ENCODE measurements at places on chromosomes 3 and 15.

- no peak for DNase-seq
Measured at GRCh38 chr3:50665081-50665840, 9.5 kb upstream of the DOCK3 start.

DNA sequence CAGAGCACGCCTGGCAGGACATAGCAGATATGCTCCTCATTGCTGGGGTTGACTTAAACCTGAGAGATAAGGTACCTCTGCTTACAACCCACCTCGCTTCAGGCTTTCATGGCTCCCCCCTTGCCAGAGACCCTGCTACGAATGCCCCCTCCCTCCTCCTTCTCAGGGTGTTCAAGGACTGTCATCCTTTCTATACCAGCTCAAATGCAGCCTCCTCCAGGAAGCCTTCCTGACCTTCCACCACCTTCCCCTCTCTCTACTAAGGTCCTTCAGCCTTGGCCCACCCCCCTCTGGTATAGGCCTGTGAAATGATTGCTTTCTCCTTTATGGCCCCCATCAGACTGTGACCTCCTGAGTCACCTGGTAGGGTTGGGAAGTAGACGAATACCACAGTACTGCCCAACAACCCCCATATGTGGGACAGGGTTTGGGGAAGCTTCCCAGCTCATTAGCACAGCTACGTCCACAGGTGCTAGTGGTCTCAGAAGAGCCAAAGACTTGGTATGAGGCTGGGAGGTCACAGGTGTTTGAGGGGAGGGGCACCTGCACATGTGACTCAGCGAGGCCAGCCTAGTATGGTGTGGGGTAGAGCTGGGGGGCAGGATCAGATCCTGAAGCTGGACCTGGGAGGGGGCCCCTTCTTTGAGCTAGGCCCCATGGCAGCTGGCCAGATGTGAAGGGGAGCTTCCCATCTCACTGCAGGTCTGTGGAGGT lies 32.0 kb downstream of the ANKDD1A start:
- no peak for DNase-seq

- DNase-seq = no peak
Measured at GRCh38 chr3:66809595-66809958, 188.5 kb upstream of the KBTBD8 start.

DNA sequence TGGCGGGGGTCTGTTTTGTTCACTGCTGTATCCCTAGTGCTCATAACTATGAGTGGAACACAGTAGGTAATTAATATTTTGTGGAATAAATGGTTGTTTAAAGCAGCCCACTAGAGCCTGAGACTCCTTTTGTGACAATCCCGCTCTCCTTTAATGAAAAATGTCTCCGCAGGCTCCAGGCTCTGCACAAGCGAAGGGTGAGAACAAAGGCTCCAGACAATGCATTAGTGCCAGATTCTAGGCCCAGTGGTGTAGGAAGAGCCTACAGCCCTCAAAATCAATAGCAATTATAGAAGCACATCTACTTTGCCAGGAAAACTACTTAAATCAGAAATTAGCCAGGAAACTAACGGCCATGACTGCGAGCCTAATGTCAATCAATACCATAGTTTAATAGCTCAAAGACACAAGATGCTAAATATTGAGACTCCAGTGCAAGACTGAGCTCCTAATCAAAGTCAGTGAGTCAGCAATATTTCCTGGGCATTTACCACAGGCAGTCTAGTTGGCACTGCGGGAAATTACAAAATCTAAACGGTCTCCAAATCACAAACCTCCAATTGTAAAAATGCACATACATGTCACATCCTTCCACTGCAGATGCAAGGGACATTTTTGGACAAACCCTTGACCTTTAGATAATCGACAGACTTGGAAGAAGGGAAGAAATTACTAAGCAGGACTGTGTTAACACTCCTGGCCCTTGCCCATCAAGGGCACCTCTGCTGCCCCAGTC lies 2.3 kb downstream of the ANXA2 start:
- DNase-seq = no peak

DNA sequence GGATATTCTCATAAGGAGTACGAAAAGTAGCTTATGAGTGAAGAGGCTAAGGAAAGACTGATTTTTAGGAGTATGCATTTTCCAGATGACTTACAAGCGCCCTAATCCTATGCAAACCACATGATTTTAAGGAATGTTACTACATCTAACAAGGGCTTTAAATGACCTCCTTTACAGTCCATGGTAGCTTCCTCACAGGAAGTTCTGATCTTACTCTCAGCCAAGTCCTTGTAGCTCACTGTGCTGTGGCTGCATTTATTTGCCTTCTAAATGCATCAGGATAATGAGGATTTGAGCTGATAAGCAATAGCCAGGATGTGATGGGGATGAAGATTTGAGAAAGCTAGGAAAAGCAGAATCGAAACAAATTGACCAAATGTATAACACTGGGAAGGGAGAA lies 896.0 kb downstream of the MCTP2 start:
- DNase-seq = no peak

DNA sequence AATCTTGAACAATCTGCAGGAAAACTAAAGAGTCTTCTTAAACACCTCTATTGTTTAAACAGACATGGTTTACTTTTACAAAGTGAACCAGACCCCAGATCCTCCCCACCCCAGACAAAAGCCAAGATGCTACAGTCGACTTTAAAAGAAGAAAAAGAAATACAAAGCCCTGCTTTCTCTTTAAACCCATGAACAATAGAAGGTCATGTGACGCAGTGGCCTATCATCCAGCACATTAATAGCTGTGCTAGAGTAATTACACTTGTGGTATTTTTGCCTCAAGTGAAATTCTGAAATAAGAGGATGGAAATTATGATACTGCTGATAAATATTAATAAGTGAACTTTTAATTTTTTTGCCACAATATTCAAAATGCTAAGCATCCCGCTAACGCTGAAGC lies 613.4 kb downstream of the FOXP1 start:
- DNase-seq = no peak

DNA sequence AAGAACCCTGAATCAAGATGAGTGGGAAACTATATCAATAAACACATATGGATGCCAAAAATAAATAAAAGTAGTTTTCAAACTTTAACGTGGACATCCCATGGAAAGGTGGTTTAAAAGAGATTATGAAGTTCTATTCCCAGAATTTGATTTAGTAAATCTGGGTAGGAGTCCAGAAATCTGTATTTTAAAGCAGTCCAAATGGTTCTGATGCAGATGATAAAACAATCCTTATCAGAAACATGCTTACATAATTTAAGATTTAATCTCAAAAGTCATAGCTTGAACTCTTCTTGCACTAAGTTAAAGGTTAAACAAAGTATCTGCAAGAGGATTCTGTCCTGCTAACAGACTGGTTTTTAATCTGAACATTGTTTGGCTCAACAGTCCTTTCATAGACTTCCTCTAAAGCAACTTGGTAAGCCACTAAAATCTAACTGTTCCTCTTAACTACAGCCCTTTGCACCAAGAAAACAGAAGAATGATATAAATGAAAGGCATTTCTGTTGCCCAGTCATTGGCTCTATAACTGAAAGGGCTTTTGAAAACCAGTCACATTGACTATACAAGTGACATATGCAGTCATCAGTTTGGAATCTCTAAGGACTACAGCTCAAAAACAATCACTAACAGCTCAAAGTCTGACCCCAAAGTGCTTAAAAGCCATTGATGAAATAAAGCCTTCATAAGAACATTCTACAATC lies 23.4 kb upstream of the MAP4 start:
- DNase-seq = no peak

- DNase-seq = no peak
Measured at GRCh38 chr15:58309963-58310928, 121.5 kb upstream of the LIPC start.

DNA sequence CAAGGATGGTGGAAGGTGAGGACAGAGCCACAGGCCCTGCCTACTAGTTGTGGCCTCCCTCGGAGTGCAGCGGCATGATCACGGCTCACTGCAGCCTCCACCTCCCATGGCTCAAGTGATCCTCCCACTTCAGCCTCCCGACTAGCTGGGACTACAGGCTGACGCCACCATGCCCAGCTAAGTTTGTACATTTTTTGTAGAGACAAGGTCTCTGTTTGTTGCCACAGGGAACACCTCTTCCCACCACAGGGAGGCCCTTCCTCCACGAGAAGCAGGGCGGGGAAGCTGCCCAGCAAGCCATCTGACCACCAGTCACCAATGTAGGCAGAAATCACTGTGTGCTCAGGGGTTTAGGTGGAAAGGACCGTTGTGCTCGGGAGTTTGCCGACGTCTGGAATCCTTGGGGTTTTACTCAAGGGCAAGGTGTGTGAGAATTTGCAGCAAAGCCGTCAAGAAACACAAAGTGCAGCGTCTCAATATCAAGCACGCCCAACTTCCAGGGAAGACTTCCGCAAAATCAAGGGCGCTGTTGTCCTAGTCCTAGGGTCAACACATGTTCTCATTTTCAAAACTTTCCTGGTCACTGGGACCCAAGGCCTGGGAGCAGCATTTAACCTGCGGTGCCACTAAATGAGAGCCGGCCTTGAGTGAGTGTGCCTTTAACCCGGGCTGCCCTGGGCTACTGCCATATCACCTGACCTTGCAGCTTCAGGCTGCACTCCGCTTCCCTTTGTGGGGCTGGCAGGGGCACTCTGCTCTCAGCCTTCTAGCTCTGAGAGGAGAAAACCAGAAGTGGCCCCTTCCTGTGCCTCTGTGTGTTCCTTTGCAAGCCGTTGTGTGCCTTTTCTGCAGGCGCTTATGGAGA lies 65.7 kb downstream of the SLC12A8 start:
- DNase-seq = no peak

GRCh38 chr3:64167351-64167750 lies 57.9 kb downstream of the PRICKLE2 start:
- DNase-seq = peak; percentile 29

DNA sequence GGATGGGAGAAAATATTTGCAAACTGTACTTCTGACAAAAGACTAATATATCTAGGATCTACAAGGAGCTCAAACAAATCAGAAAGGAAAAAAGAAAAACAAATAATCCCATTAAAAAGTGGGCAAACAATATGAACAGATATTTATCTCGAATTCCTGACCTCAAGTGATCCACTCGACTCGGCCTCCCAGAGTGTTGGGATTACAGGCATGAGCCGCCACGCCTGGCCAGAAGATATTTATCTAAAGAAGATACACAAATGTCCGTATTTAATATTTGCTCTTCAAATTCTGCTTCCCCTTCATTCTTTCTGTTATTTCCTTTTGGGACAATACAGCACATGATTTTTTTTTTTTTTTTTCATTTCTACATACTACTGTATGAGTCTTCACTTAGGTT lies 151.7 kb upstream of the GRM7 start:
- DNase-seq = no peak

DNA sequence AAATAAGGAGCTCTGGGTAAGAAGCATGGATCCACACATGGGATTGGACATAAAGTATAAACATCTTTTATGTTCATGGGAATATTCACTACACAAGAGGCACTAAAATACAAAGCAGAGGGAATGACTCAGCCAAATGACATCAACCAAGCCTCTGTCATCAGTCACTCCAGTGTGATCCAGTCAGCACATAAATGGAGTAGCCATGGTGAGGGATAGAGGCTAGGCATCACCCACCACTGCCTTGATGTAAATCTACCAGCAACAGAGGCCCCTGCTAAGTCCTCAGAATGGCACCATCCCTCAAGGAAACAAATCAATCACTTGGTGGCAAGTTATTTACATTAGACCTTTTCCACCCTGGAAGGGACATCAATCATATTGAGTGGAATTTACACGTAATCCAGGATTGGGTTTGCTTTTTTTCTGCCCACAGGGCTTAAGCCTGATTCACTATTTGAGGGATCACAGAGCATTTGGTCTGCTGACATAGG lies 27.2 kb downstream of the VEPH1 start:
- no peak for DNase-seq

DNA sequence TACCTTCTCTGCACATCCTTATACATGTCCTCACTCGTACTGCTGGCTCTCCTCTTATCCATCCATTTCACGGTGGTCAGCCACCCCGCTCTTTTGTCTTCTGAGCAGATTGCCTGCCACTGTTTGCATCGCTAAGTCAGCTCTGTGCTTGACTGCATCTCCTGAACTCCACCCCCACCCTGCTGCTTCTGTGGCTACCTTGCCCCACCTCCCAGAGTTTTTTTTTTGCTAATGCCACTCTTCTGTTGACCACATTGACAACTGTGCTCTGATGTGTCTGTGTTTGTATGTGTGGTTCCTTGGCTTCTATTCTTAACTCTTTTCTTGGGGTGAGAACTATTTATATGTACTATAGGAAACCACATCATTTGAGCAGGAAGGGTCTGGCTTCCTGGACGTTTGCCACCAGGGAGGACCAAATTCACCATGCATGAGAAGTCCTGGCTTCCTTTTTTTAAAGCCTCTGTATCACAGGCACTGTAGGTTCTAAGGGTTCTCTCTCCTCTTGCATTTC lies 12.8 kb upstream of the MTMR10 start:
- peak; percentile 25 for DNase-seq

DNA sequence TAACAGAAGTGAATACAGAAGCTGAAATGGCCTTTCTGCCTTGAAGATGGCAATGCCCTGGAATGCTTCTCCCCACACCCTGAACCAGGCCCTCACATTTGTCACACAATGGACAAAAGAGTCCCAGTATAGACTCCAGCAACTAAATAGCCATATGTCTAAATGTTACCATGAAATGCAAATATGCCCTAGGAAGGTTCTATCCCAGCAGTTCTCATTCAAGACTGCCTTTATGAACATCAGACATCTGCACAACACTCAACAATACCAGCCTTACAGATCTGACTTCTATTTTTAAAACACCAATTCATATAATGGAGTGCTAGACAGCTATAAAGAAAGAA lies 7.9 kb downstream of the ITGB5 start:
- DNase-seq = no peak

GRCh38 chr15:62807539-62808130 lies 234.9 kb upstream of the TPM1 start:
- DNase-seq = no peak

DNA sequence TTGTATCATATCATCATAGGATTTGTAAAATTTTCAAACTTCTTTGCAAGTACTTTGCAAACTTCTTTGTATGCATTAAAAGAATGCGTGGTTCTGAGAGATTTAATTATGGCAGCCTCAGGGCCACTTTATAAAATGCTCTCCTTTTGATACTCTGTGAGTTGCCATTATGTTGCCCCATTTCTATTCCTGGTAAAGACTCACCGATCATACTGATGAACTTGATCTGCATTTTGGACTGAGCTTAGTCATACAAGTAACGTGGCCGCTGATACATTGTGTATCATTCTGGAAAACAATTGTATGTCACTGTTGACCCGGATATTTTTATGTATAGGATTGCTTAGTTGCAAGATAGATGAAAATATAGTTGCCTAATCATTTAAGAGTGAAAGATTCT lies 38.8 kb downstream of the AKAP13 start:
- DNase-seq = no peak

GRCh38 chr15:64209680-64210334 lies 47.0 kb upstream of the PPIB start:
- DNase-seq = no peak
